ENCODE measurements at places on chromosomes 7 and 10. TPM values are rescaled to one million over a fixed set of nuclear protein-coding genes. Genes with fewer than 3 reads are reported as not detected.

Gene NKX2-3
- total RNA-seq: 0.45 TPM

Gene HIBADH
- 46.4 TPM for total RNA-seq

Gene CLDN3
- total RNA-seq: 2.6 TPM

Gene IGF2BP3
- total RNA-seq: not detected

Gene HILPDA
- total RNA-seq: 0.45 TPM

Data from stomach (tissue), 19 donors.